ENCODE measurements at places on chromosomes 2 and 18.

- no peak for DNase-seq
Observed at GRCh38 chr2:39567507-39567906, 98.2 kb upstream of the TMEM178A start.

DNA sequence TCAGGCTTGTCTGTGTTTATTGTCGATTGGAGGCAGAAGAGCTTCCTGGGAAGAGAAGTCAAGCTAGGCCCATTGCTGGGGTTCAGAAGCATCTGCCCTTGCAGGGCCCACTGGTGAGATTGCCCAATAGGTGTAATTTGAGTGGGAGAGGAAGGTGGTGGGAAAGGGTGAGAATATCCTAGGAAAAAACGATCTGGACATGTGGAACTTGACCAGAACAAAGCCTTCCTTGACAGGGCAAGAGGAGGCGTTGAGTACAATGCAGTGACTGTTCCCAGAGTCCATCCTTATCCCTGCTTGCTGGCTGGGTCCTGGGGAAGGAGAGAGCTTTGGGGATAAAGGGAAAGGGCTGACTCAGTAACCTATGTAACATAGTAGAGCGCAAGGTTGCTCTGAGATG is 27.1 kb downstream of the NABP1 start:
- no peak for DNase-seq

DNA sequence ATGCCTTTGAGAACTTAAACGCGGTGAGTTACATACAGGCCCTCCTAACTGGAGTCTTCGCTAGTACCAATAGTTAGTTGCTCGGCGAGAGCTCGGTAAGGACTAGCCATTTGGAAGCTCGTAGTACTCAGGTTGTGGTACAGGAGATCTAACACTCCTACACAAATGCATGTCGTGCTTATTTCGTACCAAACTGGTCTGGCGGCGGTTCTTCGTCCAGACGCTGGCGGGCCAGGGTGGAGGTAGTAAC is 346 bp upstream of the VRK2 start:
- no peak for DNase-seq

DNA sequence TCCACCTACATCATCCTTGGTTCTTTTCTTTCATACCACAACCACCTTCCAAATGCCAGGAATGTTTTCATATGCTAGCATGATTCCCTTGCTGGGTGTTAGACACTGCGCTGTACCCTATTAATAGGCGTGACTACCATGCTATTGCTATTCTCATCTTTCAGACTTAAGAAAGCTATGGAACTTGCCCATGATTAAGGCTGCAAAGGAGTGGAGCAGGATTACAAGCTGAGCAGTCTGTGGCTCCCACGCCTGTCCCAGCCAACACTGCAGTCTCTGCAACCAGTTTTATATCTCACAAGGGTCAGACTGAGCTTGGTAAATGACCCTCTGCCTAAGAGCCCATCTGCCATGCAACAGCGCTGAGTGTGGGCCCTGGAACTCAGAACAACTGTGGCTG is 285.7 kb upstream of the POU3F3 start:
- no peak for DNase-seq

DNA sequence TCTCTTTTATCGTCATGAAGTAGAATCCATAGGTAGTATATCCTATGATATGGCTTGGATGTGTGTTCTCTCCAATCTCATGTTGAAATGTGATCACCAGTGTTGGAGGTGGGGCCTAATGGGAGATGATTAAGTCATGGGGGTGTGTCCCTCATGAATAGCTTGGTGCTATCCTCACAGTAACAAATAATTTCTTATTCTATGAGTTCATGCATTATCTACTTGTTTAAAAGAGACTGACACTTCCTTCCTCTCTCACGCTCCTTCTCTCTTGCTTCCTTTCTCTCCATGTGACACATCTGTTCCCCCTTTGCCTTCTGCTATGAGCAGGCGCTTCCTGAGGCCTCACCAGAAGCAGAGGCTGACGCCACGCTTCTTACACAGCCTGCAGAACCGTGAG is 165.6 kb downstream of the MREG start:
- DNase-seq = no peak

GRCh38 chr2:16118611-16119590 is 178.6 kb downstream of the MYCN start:
- no peak for DNase-seq

DNA sequence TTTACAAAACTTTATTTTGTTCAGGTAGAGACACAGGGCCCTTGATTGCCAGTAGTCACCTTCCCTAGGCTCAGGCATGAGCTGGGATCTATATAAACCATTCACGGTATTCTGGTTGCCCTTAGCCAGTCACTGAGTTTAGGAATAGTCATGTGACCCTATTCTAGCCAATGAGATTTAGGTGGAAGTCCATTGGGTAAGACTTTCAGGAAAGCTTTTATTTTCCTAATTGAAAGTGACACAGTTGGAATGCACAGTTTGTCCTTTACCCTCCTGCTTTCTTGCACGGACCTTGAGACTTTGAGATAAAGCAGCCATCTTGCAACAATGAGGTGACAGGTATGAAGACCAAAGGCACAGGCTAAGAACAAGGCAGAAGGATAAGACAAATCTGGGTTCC is 21.5 kb downstream of the SLC4A5 start:
- no peak for DNase-seq

DNA sequence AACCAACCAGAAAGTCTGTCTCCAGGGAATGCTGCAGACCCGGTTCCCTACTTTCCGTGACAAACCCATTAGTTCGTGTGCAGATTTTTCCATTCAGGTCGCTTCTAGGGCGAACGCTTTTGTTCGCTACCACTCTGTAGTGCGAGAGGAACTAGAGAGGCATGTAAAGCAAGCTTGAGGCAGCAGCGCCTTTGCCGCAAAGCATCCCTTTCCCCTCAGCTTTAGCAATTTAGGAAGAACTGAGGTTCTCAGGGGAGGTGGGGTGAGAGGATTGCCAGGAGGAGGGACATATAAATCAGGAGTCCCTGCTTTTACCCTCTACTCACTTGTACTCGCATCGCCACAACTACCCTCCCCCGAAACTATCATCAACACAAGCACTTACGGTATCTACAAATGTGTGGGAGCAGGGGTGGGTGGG is 748 bp upstream of the ZNF804A start:
- peak; percentile 47 for DNase-seq

- DNase-seq = no peak
Observed at GRCh38 chr2:10439971-10440370, 8.2 kb downstream of the ODC1 start.

DNA sequence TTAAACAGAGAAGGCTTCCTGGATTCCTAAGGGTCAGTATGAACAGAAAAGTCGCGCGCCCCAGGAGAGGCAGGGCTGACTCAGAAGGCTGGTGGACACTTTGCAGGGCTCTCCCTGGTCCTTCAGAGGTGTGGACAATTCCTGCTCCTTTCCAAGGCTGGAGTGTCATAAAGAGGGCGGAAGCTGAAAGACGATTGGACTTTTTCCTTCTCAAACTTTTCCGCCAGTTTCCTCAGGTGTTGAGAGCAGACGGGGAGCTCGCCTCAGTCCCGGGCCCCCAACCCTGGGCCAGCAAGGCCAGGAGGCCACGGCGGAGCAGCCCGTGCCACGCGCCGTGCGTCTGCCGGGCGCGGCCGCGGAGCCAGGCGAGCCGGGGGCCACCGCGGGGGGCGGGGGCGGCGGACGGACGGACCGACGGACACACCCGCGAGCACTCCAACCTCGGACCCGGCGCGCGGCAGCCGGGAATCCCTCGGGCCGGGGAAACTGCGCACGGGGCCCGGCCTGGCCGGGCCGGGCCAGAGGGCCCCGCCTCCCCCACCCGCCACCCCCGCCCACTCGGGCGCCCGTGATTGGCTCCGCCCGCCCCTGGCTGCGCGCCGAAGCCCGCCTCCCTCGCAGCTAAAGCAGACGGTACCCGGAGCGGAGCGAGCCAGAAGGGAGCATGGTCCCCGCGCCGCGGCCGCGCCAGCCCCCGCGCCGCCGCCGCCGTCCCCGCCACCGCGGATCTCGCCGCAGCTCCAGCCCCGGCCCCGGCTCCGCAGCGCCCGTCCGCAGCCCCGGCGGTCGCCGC is at the start of gene KLHL29:
Gene KLHL29, plus strand, starts transcription at position 629 of the 793 bp plus-strand sequence. CDS start 177,018 bp downstream, outside the sequence.
- peak; percentile 51 for DNase-seq

DNA sequence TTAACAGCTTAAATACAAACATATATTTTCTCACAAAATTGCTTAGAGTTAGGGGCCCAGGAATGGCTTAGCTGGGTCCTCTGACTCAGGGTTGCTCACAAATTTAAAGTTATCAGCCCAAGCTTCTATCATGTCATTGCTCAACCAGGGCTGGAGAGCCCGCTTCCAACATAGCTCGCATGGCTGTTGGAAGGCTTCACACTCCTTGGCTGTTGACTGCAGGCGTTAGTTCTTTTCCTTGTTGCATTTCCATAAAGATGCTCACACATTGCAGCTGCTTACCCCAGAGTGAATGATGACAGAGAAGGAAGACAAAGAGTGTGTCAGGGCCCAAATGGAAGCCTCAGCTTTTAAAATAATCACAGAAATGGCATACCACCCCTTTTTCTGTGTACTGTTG is 62.9 kb upstream of the TFPI start:
- DNase-seq = no peak

DNA sequence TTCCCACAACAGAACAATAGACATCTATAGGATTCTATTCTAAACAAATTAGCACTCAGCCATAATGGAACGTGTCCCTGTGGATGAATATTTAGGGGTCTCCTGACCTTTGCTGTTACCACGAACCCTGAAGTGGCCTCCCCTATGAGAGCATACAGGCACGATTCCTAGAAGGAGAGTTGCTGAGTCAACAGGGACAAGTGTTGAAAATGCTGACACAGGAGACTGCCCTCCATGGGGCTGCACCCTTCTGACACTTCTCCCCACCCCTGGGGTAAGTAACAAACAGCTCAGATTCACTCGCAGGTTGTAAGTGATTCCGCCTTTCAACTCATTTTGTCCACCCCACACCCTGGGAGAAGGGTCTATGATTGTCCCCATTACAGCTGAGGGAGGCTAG is 14.1 kb upstream of the STK25 start:
- DNase-seq = no peak

GRCh38 chr2:65261676-65262075 is 34.0 kb downstream of the ACTR2 start:
- no peak for DNase-seq

DNA sequence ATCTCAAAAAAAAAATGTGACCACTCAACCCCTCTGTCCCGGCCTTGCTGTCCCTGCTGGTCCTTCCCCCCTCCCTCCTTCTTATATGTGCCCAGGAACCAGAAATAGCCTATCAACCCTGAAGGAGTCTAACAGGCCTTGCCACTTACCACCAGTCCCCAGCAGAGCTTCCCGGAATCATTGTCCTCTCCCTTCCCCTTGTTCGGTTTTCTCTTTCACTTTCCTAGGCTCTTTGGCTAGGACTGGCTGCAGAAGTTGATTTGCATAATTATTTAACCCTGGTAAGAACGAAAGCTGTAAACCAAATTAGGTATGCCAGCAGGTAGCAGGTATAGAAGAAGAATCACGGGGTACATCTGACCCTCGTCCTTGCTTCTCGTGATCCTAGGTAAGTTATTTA is 72.6 kb upstream of the ZNF532 start:
- DNase-seq = peak; percentile 74

DNA sequence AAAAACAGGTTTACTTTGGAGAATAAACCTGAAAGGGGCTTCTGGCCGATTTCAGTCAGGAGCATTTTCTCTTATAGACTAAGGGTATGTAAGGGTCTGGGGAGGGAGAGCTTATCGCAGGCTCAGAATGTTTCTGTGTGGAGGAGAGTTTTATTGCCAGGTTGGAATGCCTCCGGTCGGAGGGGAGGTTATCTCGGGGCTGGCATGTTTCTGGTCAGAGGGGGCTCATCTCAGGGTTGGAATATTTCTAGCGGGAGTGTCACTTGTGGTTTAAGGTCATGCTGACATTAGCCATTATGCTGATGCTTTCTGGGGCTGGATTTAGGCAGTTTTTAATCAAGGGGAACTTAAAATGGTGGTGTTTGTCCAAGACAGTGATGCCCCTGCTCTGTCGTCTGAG is 333.6 kb downstream of the METTL4 start:
- DNase-seq = no peak

DNA sequence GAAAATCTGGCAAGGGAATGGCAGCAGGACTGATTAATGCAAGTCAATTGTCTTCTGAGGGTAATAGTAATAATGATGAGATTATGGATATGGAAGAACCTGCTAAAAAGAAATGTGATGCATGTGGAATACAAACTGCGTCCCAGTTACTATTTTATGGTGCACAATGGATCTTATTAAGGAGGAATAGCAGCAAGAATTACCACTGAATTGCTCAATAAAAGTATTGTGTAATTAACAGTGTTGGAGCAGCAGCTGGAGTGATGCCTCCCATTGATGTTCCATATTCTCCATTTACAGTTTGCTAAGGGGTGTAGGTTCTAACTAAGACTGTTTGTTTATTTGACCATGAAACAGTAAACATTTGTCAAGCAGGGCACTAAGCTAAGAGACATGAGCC is 167.9 kb downstream of the HRH4 start:
- DNase-seq = no peak

- DNase-seq = no peak
Observed at GRCh38 chr2:122816803-122817202, 1061.4 kb downstream of the TSN start.
